ENCODE measurements at places on chromosomes 1 and 21.

DNA sequence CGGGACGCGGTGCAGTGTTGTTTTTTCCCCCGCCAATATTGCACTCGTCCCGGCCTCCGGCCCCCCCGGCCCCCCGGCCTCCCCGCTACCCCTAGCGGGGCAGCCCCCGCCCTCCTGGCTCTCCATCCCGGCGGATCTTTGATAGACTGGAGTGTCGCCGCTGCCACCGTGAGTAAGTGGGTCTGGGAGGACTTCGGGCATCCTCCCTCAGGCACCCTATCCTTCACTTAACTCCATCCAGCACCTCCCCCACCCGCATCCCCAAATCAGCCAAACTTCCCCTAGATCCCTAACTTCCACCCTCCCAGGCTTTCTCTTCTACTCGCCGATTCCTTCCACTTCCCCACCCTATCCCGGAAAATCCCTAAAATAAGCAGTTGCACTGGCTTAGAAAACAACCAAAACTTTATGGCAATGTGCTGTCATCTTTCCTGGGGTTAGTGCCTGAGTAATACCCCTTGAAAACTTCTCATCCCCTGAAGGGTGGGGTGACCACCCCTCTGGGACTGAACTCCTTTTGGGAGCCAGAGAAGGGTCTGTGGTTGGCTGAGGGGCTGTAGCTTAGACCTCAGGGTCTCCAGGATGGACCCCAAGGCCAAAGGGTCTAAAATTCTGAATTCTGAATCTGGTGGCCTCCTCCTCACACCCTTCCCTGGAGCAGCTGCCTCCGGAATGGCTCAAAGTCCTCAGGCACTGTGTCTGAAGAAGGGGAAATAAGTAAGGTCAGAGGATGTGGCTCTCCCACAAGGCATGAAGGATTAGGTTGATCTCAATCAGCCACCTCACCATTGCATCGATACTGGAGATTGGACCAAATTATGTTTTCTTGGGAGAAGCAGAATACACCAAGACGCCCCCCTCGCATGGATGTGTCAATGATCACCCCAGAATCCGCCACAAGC lies 12.2 kb downstream of the THBS3 start:
- no peak for DNase-seq

DNA sequence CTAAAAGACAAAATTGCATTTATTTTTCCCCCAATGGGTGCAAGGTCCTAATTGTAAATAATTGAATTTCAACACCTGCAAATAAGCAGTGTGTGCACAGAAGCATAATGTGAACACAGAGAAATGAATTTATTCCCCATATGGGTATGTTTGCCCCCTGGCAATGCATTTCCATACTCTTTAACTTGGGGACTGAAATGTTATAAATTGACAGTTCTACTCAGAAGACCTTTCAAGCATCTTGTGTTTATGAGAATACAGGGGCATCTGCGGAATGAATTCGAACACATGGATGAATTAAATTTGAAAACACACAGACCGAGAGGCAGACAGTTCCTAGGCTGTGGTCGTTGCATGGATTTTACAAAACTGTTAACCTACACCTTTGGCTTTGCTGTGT lies 3.5 kb downstream of the PBX1 start:
- no peak for DNase-seq

DNA sequence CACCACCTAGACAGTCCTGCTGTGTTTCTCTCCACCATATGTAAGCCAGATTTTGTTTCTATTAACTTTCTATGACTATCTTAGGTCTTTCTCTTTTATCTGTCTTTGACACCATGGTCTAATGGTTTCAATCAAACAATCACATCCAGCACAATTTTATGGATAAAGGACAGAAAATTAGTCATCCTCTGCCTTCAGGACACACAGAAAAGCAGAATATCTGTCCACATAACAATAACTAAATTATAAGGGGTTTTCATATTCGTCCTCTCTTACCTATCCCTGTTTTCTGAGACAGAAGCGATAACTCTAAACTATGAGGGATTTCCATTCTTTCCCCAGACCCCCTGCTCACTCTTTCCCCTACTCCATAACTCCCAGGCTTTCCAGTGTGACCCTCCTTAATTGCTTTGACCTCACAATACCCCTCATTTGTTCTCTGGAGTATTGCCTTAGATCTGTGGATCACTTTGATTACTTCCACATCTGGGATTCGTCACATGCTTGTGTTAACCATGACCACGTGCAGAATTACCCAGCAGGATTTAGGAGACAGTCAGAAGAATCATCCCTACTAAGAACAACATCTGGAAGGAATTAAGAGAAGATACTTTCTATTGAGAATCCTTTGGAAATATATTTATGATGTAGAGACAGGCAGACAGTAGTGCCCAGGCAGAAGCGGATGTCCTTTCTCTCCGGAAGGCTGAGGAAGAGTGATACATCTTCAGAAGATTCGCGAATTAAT lies 108.2 kb upstream of the GREM2 start:
- DNase-seq: no peak

DNA sequence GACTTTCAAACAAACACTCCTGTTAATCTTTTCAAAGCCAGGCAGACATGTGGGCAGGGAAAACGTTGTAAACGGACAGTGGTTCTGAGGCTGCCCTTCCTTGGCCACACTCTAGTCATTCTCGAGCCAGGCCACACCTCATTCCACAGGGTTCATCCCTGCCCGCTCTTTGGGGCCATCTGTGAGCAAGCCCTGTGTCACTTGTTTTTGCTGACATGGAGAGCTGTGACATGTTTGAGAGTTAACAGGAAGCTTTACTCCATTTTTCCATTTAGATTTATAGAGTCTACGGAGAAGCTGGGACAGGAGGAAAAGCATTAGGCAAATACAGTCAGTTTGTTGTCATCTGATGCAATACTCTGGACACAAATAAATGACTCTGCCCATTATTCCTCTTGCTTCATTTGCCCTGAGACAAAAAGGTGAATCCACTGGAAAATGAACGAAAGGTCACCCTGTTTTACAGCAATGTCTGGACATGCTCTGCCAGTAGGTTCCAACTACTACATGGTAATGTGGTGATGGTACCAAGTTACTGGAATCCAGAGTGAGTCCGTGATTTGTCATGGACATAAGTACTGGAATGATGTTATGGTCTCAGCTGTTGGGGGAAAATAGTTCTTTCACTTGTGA lies 126.9 kb downstream of the CLIC6 start:
- DNase-seq: no peak

- peak; percentile 78 for DNase-seq
These were observed 639.5 kb downstream of the MATN1 start for GRCh38 chr1:30083800-30084464.

GRCh38 chr1:231201375-231201978 lies 39.5 kb upstream of the GNPAT start:
- no peak for DNase-seq

DNA sequence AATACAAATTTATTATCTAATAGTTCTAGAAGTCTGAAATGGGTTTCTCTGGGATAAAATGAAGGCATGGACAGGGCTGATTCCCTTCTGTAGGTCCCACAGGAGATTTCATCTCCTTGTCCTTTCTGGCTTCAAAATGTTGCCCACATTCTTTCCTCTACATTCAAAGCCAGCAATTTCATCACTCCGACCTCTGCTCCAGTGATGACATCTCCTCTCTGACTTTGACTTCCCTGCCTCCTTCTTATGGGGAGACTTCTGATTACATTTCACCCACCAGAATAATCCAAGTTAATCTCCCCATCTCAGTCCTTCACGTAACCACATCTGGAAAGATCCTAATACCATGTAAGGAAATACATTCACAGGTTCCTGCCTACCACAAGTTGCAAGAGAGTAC lies 358.0 kb upstream of the C1orf87 start:
- no peak for DNase-seq

DNA sequence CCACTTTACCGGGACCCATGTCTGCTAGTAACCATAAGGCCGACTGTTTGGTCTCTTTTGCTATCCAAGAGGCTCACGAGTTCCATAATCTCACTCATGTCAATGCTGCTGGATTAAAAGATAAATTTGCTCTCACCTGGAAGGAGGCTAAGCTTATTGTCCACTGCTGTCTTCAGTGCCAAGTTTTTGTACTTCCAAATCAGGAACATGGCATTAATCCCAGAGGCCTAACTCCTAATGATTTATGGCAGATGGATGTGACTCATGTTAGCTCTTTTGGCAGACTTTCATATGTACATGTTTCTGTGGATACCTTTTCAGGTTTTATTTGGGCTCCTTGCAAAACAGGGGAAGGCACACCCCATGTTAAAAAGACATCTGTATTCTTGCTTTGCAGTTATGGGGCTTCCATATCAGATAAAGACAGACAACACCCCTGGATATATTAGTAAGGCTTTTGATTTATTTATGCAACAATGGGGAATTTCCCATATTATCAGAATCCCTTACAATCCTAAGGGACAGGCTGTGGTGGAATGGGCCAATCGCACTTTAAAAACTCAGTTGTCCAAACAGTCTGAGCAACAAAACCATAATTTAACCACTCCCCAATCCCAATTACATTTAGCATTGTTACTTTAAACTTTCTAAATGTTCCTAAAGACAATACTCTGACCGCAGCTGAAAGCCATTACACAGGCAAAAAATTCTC lies 162.7 kb downstream of the IER5 start:
- peak; percentile 82 for DNase-seq

GRCh38 chr1:182484531-182485257 lies 34.7 kb downstream of the RGSL1 start:
- no peak for DNase-seq

All from dermis blood vessel endothelial cell (primary cell).